ENCODE measurements at places on chromosomes 4 and X.

DNA sequence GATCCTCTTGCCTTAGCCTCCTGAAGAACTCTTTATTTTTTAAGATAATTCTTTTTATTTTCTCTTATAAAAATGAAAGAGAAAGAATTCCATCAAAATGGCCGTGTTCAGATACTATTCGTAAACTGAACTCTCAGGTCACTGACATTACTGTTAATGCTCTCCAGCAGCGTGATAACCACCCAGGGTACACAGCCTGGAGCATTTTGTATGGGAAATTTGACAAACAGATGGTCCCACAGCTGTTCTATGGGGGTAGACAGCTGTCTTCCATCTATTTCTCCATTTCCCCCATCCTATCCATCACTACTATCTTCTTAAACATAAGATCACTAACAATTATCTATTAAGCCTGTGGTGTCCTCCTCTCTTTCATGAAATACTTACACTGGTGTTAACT lies 47.8 kb downstream of the SYNPO2 start:
- no peak for DNase-seq

DNA sequence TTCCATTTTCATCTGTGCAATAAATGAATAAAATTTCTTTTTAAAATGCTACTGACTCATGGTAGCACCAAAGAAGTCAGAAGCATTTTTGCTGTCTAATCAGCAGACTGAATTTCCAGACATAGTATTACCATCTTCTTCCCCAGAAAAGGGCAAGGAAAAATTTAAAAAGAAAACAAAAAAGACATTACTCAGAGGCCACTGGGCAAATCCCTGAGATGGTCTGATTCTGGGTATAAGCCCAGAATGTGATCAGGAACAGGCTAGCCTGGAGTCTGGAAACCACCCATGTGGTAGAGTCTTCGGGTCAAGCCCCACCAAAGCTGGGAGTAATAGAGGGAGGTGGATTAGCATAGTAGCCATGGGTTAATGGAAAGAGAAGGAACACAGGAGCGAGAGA lies 342.8 kb downstream of the FBXW7 start:
- DNase-seq = peak; percentile 16

DNA sequence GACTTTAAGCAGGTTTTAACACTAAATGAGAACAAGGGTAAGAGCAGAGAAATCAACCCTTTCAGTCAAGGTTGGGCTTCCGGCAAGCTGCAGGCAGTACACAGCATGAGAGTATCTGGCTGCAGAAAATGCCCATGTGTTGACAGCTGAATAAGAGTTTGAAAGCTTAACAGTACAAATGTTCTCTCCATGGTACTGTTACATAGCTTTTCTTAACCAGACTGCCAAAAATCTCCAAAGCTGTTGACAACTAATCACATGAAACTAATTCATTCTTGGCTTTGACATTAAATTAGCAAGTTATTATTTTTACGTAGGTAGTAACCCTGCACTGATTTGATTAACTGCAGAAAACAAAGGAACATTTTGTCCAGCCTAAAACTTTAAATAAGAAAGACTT lies 153.5 kb downstream of the SLC10A7 start:
- peak; percentile 2 for DNase-seq

DNA sequence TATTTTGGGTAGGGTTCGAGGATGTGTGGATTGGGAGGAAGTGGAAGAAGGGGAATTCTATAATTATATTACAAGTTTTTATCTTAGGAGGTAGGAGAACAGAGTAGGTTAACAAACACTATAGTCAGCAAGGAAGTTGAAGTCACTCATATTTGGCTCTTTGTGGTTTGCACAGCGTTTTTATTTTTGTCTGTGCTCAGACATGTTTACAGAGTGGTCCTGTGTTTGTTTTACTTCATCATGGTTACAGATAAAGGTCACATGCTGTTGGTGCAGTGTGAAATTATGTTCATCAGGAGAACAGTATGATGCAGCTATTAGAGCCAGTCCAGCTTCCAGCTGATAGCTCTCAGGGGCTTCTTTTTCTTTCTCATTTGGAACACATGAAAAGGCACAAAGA lies 299.9 kb upstream of the SFRP2 start:
- DNase-seq = peak; percentile 22

GRCh38 chr4:55838356-55838755 lies 15.1 kb upstream of the EXOC1 start:
- DNase-seq = no peak

DNA sequence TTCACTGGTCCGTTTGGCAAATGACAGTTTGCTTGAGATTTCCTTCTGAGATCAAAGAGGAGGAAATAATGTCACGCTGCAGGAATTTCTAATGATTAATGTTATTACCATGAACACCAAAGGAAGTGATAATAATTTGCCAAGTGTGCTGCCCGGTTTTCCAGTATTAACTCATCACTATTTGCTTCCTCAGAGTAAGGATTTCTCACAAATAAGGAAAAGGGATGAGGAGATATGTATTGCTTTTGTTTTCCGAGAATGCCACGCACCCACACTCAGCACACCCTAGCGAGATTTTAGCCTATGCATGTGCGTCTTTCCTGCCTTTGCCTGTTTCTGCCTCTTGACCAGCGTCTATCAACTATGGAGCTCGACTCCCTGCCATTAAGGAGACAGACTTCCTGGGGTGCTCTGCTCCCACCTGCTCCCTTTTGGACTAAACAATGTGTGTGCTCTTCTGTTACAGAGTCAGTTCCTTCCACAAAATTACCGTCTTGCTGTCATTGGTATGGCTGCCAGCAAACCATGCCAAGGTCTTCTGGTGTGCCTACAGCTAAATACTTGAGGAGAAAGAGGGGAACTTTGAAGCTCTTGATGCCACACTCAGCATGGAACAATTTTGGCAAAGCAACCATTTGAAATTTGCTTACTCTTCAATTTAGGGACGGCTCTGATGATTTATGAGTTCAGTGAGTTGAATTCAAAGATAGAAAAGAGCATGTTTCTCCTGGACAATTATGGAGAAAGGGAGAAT lies 393.1 kb upstream of the ZFP42 start:
- DNase-seq = no peak

- DNase-seq = no peak
These were observed 291.3 kb downstream of the GUCY2F start for GRCh38 chrX:109190542-109190941.

GRCh38 chr4:110371016-110371770 lies 104.8 kb upstream of the ENPEP start:
- no peak for DNase-seq

- DNase-seq = peak; percentile 8
These were observed 257.7 kb downstream of the OPHN1 start for GRCh38 chrX:68175562-68175961.

DNA sequence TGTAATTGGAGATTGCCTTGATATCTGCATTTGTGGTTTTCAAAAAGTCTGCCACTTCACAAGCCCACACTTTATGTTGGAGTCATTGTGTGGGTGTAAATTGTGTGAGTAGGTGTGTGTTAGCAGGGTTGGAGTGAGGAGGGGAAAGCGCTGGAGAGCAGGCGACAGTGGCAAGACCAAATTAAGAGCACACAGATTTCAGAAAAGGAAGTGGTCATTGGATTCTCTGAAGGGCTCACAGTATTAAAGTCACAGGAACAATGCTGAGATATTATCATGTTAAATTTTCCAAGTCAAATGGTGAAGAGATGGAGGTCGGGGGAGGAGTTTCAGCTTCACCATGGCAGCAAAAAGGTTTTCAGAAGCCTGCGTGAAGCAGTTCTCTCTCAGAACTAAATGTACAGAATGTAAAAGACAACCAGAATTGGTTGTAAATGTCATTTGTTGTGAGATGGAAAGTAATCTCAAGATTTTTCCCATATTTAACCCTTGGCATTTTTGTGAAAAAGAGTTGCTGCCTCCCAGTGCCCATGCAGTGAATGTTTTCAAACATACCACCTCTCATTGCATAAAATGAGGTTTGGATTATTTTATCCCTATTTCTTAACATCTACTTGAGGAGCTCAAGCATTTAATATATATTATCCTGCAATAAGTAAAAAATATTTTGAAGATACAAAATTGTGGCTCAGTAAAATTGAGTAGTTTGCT lies 265.9 kb downstream of the ZNF674 start:
- DNase-seq = peak; percentile 28

Data from adipocyte (in vitro differentiated cells).